Myometrial cell (primary cell): ENCODE measurements at places on chromosomes 2 and 18. TPM values are rescaled to one million over a fixed set of nuclear protein-coding genes. Genes with fewer than 3 reads are reported as not detected.

GLI2 gene
- total RNA-seq: 4.1 and 4.9 TPM in 2 replicates

NR4A2 gene
- 0.18 and 0.29 TPM in 2 replicates for total RNA-seq

UGT1A10 gene
- not detected in 2 replicates for total RNA-seq

UXS1 gene
- 35.7 and 51.0 TPM in 2 replicates for total RNA-seq

CERKL gene
- total RNA-seq: not detected in 2 replicates

BCL11A gene
- under 0.01 and 0.18 TPM in 2 replicates for total RNA-seq

COQ10B gene
- total RNA-seq: 32.0 and 38.8 TPM in 2 replicates
